ENCODE measurements at places on chromosomes 3 and 15. TPM values are rescaled to one million over a fixed set of nuclear protein-coding genes. Genes with fewer than 3 reads are reported as not detected.
A peak's percentile ranks its signal among the peaks of the same experiment; 100 is the strongest.

- no peaks in the 10 kb centered on the region for H3K36me3 ChIP-seq
- H3K4me1 ChIP-seq: no peaks in the 10 kb centered on the region
- no peak overlapping the region for H3K4me3 ChIP-seq
- peak; percentile 33 for DNase-seq
- H3K27me3 ChIP-seq: peaks cover 12% of the 10 kb centered on the region
- H3K27ac ChIP-seq: no peak overlapping the region
These were observed 5.3 kb upstream of the SPESP1 start for GRCh38 chr15:68924866-68925560.

GRCh38 chr3:67655364-67656121 is 1.1 kb upstream of the SUCLG2 start:
- H3K4me1 ChIP-seq: peaks cover 48% of the 10 kb centered on the region
- no peaks in the 10 kb centered on the region for H3K27me3 ChIP-seq
- H3K36me3 ChIP-seq: peaks cover 28% of the 10 kb centered on the region

GRCh38 chr3:178826435-178827123 is 245.0 kb downstream of the ZMAT3 start:
- H3K27me3 ChIP-seq: peaks cover 1% of the 10 kb centered on the region
- H3K27ac ChIP-seq: no peak overlapping the region
- no peaks in the 10 kb centered on the region for H3K4me1 ChIP-seq
- H3K4me3 ChIP-seq: no peak overlapping the region
- no peaks in the 10 kb centered on the region for H3K36me3 ChIP-seq
- DNase-seq: no peak

GRCh38 chr3:155852341-155852740 is 1.9 kb downstream of the SLC33A1 start:
- no peaks in the 10 kb centered on the region for H3K27me3 ChIP-seq
- peaks cover 33% of the 10 kb centered on the region for H3K36me3 ChIP-seq
- H3K4me1 ChIP-seq: peaks cover 50% of the 10 kb centered on the region
- peak overlapping the region; percentile 96 for H3K27ac ChIP-seq
- no peak for DNase-seq

GRCh38 chr3:135106445-135106844 is 311.4 kb downstream of the EPHB1 start:
- no peaks in the 10 kb centered on the region for H3K4me1 ChIP-seq
- no peaks in the 10 kb centered on the region for H3K36me3 ChIP-seq

DNA sequence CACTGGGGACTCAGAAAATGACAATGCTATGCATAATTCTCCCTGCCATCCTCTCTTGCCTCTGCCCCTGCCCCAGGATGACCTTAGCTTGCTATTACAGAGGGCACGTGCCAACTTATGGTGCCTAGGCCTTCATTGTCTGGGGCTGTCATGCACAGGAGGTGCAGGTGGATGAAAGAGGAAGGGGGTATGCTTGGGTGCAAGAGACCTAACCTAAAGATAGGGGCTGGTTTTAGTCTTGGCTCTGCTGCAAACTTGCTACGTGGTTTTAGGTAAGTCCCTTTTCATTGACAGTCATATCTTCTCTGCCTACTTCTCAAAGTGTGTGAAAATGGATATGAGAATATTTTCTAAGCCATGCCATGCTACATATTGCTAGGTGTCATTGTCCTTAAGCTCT is 161.3 kb downstream of the EPHB1 start:
- no peak overlapping the region for H3K4me3 ChIP-seq
- H3K36me3 ChIP-seq: no peaks in the 10 kb centered on the region
- no peaks in the 10 kb centered on the region for H3K4me1 ChIP-seq
- H3K27ac ChIP-seq: no peak overlapping the region
- DNase-seq: no peak

DNA sequence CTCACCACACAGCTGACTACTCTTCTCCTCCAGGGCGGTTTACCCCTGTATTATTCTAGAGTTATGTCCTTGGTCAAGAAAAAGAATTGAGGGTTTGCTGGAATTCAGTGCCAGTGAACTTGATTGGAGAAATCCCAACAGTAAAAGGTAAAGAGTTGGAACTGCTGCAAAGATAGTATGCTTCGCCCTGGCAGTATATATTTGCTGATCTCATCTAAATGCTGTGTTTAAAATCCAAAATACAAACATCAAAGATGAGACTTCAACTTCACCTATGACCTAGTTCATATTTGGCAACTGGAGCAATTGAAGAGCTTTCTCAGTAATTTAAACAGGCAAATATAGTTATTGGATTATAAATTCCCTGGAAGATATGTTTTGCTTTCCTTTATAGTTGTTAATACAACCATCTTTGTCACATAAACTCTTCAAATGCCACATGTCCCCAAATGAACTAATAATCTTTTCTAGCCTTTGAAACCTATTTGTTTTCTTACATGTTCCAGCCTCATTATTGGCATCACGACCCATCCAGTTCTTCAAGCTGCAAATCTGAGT is 6.5 kb downstream of the KCNH8 start:
- DNase-seq: no peak
- no peaks in the 10 kb centered on the region for H3K4me1 ChIP-seq
- no peaks in the 10 kb centered on the region for H3K36me3 ChIP-seq
- no peak overlapping the region for H3K27ac ChIP-seq
- peaks cover 16% of the 10 kb centered on the region for H3K27me3 ChIP-seq
- H3K4me3 ChIP-seq: no peak overlapping the region

The SOX14 gene
- not detected for total RNA-seq

The IL12A gene
- total RNA-seq: 0.34 TPM

The MOBP gene
- not detected for total RNA-seq

The SLC28A1 gene
- total RNA-seq: not detected

The ENTPD3 gene
- total RNA-seq: not detected

Data from activated T-helper 1 cell treated with anti-CD3 and anti-CD28 coated beads, Interleukin-12 subunit alpha, Interleukin-12 subunit beta, Interleukin-2, Interleukin-4 antibody, amounts not matched to agents 30 ng/mL and 10 ng/mL and 1 ng/mL, durations not matched to agents 14 hours and 24 hours and 36 hours (primary cell).